ENCODE measurements at places on chromosomes 16 and 17.

- DNase-seq, result no peak
Measured at GRCh38 chr16:637081-638018, 1.2 kb upstream of the METTL26 start.

GRCh38 chr17:27624539-27624938, 6.4 kb upstream of the LGALS9 start:
- no peak for DNase-seq

DNA sequence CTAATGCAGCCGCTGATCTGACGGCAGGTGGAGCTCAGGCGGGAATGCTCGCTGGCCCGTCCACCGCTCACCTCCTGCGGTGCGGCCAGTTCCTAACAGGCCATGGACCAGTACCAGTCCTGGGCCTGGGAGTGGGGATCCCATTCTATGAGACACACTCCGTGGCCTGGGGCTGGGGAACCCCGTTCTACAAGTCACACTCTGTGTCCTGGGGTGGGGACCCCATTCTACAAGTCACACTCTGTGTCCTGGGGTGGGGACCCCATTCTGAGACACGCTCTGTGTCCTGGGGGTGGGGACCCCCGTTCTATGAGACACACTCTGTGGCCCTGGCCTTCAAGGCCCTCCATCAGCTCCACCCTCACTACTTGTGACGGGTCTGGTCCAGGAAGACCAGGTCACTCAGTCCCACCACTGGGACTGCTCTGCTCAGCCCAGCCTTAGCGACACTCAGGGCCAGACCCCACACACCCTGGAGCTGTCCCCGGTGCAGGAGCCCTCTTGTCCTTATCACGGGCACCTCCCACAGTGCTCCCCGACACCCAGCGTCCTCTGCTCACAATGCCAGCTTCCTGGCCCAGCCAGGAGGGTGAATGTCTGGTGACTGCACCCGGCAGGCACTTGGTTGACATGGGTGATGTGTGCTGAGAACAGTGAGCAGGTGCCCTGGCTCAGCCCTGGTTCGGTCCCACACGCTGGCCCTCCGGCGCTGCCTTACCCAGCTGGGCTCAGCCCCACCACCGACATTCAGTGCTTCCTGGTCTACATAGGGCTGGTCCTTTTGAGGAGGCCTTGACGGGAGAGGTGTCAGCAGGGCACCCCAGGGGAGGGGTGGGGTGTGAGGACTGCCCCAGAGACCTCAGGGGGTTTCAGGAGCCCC, 89.1 kb downstream of the TBC1D16 start:
- no peak for DNase-seq

- no peak for DNase-seq
Measured at GRCh38 chr17:33901085-33901484, 354.0 kb upstream of the CCL2 start.

DNA sequence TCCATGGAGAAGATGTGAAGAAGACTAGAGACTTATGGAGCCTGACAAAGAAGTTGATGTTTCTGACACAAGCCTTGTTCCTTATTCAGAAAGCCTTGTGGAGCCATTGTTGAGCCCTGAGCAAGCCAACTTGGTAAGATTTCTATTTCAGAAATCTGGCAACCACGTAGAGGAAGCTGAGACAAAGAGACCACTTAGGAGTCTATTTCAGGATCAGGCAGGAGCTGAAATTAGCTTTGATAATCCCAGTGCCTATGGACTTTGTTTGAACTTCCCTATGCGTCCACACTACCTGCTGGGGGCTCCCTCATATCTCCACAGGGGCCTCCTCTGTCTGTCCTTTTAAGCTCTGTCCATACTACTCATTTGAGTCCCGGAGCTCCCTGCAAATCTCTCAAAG, 540.0 kb upstream of the GOT2 start:
- no peak for DNase-seq

DNA sequence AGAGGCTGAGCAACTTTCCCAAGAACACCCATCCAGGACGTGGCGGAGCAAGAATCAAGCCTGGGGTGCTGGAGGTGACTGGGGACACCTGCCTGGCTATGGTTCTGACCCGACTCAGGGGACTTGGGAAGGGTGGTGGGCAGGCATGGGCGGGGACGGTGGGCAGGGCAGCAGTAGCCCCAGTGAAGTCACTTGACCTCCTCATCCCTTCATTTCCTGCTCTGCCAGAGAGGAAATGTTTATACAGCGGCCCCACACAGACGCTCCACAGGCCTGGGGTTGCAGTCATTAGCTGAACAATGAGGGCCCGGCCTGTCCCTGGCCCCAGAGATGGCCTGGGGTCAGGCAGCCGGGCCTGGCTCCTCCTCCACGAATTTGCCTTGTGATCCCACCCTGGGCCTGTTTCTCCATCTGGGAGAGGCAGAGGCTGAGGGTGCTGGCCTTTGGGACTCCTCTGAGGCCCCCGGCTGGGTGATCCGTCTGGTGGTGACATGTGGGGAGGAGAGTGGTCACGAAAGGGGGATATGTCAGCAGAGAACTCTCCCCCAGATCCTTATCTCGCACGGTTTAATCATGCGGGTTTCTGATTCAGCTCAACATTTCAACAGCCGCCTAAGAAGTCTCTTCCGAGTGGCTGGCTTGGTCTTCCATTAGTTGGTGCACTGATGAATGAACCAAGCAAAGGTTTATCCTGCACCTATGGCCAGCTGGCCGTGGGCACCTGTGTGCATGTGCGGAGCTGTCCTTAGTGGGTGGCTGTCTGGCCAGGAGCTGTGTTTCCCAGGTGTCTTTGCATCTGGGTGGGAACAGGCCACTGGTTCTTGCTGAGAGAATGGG, 175.9 kb downstream of the IRF8 start:
- no peak for DNase-seq

DNA sequence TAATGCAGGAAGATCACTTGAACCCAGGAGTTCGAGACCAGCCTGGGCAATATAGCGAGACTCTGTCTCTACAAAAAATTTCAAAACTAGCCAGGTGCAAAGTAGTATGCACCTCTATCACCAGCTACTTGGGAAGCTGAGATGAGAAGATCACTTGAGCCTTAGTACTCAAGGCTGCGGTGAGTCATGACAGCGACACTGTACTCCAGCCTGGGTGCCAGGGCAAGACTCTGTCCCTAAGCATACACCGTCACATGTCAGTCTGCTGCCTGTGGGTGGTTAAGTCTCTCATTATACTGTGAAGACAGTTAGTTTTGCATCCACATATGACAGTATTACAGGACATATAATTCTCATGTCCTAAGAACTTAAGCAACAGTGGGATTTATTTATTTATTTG, 21.8 kb downstream of the NMRAL1 start:
- DNase-seq, result no peak

DNA sequence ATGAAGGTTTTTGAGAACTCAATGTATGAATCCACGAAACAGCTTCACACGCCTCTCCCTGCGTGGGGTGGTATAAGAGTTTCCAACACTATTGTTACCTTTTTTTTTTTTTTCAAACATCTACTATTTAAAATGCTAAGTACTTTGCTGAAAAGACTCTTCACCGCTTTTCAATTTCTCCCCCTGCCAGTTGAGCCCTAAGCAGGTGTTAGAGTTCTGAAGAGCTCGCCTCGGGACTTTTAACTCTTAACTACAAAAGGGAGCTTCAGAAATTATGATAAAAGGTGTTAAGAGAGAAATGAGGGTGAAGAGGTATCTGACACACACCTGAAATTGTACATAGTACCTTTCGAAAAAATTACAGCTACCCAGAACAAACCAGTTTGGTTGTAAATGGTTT, 20.9 kb upstream of the PSMD7 start:
- DNase-seq, result no peak

GRCh38 chr16:8924214-8924613, 39.5 kb downstream of the USP7 start:
- DNase-seq, result no peak

- DNase-seq, result no peak
Measured at GRCh38 chr16:55045756-55046460, 115.2 kb downstream of the IRX5 start.

DNA sequence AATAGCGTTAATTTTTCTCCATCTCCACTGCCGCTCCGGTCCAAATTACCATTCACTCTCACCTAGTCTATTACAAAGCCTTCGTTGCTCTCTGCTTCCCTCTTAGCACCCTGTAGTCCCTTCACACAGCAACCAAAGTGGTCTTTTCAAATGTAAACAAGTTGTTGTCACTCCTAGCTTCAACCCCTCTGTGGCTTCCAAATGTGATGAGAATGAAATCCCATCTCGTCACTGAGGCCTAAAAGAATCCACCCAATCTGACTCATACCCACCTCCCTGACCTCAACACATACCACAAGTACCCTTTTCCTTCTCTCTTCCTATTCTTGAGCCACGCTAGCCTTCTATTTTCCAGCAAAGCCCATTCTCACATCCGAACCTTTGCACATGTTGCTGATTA, 2.2 kb upstream of the PELP1 start:
- DNase-seq, result no peak

GRCh38 chr16:90057738-90058173, 19.4 kb downstream of the PRDM7 start:
- no peak for DNase-seq

DNA sequence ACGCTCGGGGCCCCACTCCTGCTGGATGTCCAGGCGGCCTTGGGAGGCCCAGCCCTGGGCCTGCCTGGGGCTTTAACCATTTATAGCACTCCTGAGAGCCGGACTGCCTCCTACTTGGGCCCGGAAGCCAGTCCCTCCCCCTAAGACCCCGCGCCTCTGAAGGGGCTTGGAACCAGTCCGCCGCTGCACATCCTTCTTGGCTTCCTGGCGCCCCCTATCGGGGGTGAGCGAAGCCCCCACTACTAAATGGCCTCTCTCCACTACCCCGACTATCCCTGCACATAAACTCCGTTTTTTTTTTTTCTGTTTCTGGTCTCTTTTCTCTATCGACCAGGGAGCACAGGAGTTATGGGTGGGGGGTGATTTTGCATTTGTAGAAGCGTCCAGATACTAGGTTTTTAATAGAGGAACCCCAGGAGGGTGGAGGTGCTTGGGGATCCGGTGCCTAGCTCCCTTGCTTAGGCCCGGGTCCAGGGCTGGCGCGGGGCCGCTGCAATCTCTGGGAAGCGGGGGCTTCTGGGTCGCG, 633 bp upstream of the NOL3 start:
- no peak for DNase-seq

DNA sequence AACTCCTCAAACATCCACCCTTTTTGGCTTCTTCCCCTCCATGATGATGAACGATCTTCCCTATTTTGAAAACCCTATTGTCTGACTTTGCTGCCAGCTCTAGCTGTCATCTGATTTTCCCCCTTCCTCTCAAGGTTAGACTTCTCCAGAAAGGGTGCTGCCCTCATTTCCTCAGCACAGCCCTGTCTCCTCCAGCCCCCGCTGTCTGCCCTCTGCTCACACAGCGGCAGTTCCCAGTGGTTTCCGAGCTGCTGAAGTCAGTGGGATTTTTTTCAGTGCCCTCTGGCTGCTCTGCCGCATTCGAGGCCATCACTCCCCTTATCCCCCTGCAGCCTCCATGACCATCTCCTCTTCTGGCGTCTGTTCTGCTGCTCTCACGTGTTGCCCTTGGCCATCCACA, 26.6 kb upstream of the C17orf107 start:
- DNase-seq, result no peak

GRCh38 chr16:73887911-73888310, 408.7 kb upstream of the PSMD7 start:
- DNase-seq, result no peak

GRCh38 chr16:82373976-82374375, 204.0 kb upstream of the MPHOSPH6 start:
- no peak for DNase-seq

GRCh38 chr16:67884-68789, 4.3 kb downstream of the RHBDF1 start:
- no peak for DNase-seq

DNA sequence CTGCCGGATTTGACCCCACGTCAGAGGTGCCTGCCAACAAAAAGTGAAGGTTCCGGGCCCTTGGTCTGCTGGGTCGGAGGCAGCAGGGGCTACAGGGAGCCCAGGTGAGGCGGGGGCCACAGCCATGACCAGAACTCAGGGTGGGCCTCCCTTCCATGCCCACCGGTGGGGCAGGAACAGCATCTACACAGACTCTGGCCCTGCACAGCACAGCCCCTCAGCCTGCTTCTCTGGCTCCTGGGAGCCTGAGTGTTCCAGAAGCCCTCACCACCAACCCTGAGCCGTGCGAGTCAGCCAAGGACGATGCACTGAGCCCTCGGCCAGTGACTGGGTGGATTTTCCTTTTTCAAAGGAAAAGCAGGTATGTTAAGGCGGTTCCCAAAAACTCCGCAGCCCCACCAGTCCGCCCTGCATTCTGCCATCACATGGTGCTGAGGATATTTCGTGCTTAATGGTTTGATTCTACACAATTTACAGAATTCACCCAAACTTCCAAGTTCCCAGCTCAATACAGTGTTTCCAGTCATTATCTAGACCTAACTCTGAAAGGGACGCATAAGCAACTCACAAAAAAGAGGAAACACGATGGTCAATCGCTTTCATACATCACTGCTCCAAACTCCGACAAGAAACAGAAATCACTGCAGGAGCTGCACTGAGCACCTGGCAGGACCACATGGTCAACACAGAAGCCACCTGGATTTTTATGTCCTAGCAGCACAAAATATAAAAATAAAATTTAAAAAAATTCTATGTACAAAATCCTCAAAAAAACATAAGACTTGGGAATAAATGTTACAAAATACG, 19.4 kb upstream of the C16orf95 start:
- DNase-seq, result no peak

- DNase-seq, result no peak
Measured at GRCh38 chr17:18187226-18187625, 3.6 kb downstream of the ALKBH5 start.

Data from NCI-H1417 treated with DMSO at 0.1 percent for 48 hours (cell line).